NCI-H1436 treated with DMSO at 0.1 percent for 48 hours (cell line): ENCODE measurements at places on chromosomes 4 and X.

- DNase-seq: no peak
Observed at GRCh38 chrX:104195489-104196084, 29.3 kb downstream of the FAM199X start.

DNA sequence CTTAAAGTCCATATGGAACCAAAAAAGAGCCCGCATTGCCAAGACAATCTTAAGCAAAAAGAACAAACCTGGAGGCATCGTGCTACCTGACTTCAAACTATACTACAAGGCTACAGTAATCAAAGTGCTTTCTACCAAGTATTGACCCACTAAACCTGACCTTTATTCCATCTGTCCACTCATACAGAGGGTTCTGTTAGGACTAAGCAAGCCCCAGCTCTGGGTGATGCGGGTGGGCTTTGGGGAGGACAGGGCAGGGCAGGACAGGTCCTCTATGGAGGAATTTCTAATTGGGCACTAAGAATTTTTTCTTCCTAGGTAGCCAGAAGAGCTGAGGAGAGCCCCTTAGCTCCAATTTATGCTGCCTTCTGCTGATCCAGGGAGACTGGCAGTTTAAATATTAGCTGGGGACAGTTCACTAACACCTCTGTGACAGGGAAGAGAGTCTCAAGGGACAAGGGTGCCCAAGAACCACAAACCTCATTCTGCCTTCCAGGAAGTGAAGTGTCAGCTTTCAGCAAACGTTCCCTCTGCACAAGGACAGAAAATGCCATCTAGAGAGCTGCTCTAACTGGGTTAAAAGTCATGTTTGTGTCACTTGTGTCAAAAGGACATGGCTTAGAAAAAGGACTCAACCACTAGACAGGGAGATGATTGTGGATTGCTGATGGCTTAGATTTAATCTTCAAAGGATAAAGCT is 143.2 kb downstream of the KIT start:
- DNase-seq: no peak

DNA sequence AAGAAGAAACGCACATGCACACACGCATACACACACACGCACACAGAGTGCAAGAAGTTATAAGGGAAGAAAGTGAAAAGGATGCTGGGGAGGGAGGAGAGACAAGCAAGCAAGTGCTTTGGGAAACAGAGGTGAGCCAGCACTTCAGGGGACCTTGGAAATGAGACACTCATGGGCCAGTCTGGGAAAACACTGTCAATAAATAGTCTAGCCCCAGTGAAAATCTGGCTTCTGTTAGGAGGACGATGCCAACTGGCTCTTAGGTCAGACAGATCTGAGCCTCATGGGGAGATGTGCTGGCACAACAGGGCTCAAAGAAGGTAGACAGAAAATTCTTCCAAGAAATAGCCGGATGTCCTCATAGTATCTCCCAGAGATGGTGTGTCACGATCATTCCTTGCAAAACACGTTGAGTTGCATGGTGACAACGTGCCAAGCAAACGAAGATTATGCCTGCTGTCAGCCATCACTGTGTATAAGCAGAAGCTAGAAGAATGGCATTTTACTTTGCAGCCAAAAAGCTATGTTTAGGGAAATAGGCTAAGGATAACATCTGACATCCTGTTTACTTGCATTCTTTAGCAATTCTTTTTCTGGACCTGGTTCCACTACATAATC is 557 bp upstream of the ARHGEF6 start:
- no peak for DNase-seq

GRCh38 chr4:130486841-130487240 is 1390.9 kb downstream of the C4orf33 start:
- DNase-seq: no peak

GRCh38 chrX:100447655-100448397 is 37.8 kb upstream of the PCDH19 start:
- DNase-seq: no peak

GRCh38 chr4:150782921-150783320 is 201.0 kb downstream of the MAB21L2 start:
- no peak for DNase-seq

DNA sequence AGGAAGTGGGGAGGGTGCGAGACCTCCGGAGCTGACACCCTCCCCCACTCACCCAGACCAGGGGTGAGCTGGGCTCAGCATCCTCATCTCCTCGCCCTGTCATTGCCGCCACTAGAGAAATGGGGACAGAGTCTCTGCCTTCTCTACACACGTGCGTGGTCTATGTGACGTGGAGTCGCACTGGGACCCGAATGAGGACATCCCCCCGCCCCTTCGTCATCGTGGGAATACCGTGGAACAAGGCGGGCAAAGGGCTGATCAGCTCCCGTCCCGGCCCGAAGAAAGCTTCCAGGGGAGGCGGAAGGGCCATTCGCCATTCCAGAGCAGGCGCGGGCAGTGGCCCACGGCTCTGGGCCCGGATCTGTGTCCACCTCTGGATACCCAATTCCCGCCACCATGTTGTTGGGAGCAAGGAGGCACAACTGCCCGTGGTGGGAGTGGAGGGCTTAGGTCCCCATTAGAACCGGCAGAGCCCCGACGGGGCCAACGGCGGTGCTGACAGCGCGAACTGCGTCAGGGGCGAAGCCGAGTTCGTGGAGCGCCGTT is 12.0 kb downstream of the HMX1 start:
- no peak for DNase-seq

DNA sequence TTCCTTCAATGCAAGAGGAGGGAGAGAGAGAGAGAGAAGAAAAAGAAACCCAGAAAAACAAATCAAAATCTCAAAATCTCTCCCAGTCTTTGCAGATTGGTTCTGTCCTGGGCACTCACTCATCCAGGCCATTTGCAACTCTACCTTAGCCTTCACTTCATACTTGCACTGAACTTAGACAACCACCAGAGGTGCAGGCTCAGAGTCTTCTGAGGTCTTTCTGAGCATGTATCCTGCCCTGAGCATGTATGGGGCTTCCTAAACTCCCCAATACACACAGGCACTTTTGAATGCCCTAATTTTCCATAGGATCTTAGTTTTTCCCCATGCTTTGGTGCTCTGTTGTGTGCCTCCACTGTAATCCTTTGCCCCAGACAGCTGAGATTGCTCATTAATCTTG is 2.9 kb downstream of the CFI start:
- no peak for DNase-seq

GRCh38 chr4:84325625-84326024 is 173.5 kb downstream of the NKX6-1 start:
- no peak for DNase-seq

GRCh38 chr4:52069571-52069970 is 18.5 kb downstream of the SPATA18 start:
- no peak for DNase-seq

GRCh38 chrX:5774446-5774845 is 454.2 kb downstream of the NLGN4X start:
- DNase-seq: no peak

DNA sequence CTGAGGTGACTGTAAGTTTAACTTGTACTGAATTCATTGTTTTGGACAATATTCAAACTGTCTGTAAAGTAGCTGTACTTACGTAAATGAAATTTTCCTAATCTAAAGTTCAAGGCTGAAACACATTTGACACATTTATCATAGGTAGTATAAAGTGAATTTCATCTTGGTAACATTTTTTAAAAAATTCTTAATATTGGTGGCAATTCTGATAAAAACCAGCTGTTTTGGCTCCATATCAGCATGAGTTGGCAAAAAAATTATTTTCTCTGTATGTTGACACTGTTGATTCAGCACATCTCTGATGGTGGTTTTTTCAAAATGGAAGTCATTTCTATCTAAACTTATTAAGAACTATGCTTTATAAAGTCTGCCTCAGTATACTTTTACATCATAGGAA is 30.9 kb downstream of the CXorf58 start:
- DNase-seq: no peak

- DNase-seq: no peak
Observed at GRCh38 chr4:94976371-94977011, 218.7 kb downstream of the BMPR1B start.

DNA sequence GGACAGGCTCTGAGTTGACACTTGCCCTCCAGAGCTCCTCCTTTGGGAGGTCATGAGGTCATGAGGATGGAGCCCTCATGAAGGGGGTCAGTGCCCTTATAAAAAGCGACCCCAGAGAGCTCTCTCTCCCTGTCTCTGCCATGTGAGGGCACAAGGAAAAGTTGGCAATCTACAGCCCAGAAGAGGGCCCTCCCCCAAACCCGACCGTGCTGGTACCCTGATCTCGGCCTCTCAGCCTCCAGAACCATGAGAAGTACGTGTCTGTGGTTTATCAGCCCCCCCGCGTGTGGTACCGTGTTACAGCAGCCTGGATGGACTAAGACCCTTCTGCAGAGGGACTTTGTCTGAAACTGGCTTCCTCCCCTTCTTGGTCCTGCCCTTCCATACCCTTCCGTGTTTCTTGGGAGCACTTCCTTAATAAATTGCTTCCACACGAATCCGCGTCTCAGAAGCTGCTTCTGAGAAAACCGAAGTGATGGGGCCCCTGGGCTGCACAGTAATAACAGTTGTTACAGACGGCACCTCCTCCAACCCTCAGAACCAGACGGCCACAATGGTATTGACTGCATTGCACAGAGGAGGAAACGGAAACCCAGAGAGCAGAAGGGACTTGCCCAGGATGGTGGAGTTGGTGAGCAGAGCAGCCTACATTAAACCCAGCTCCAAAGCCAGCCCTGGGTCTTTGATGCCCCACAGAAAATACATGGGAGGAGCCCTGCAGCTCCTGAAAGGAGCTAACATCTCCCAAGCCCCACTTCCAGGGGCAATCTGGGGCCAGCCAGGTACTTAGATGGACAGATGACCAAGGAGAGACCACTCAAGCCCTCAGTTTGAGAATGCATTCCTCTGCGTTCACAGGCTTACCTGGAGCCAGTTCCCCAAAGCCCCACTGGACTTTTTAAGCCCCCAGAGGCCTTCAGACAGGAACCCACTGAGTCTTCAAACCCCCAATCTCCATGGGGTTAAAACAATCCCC is 242.7 kb downstream of the BCOR start:
- no peak for DNase-seq

DNA sequence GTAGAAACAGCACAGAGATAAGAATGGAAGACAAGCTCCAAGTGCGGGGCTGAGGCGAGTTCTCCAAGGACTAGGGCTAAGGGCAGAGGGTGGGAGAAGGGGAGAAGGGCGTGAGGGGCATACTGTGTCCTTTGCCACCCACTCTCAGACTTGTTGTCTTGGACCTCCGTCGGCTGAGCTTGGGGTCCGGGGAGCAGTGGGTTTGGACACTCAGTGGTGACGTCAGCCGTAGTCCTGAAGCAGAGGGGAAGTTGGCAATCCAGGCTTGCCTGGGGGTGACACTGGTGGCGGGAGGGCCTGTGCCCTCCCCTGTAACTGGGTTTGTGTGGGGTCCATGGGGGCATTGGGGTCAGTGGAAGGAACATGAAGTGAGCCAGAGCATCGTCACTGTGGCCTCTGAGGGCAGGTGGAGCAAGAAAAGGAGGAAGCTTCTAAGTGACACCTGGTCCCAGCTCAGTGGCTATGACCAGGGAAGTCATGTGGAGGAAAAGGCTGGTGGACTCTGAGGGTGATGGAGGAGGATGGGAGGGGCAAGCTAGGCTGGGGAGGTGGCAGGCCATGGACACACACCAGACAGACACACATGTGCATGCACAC is 17.6 kb downstream of the CD99 start:
- no peak for DNase-seq

DNA sequence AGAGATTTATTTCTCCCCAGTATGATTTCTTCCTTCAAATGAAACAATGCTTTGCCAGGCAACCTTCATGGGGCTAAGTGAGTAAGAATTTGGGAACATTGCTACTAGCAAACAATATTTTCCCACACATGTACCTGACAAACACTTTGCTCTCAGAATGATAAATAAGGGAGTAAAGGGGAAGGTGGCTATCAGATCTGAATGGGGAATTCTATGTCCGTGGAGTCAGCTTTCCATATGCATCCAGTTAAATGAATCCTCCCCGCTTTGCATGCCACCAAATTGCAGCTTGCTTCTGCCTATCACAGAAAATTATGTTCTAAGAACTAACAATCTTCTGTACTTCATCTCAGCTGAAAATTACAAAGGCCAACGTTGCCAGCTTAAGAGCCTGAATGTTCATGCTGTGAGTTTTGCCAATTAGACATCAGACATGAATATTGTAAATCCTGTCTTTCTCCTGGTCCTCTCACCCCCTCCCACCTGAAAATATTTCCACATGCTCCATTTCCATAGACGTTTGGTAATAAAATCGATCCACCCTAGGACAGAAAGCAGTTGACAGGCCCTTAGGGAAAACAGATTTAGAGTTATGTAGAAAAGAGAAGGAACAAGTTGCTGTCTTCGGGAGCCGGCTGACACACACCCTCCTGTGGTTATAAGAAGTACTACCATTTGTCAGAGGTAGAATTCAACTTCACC is 6.3 kb downstream of the MEPE start:
- no peak for DNase-seq

DNA sequence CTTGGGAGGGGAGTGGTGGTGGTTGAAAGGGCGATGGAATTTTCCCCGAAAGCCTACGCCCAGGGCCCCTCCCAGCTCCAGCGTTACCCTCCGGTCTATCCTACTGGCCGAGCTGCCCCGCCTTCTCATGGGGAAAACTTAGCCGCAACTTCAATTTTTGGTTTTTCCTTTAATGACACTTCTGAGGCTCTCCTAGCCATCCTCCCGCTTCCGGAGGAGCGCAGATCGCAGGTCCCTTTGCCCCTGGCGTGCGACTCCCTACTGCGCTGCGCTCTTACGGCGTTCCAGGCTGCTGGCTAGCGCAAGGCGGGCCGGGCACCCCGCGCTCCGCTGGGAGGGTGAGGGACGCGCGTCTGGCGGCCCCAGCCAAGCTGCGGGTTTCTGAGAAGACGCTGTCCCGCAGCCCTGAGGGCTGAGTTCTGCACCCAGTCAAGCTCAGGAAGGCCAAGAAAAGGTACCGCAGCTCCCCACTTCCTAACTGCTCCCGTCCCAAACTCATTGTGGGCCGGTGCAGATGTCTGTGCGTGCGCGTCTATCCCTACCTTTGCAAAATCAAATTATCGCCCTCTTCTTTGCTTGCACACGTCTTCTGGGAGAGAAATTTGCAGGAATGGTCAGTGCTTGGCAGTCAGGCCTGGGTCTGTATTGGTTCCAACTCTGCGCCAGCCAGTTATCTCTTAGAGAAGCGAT is 533 bp downstream of the IL15 start:
- no peak for DNase-seq

GRCh38 chr4:56535915-56536314 is 30.3 kb downstream of the ARL9 start:
- no peak for DNase-seq
